AG09309 (cell line): ENCODE measurements at places on chromosomes 16 and 17.

GRCh38 chr16:56343661-56344517 is 81.5 kb downstream of the AMFR start:
- no peak for DNase-seq

GRCh38 chr17:35660902-35661301 is 70.5 kb upstream of the RASL10B start:
- no peak for DNase-seq

GRCh38 chr17:58391302-58391984 is 25.9 kb downstream of the RNF43 start:
- DNase-seq: no peak

GRCh38 chr17:40313668-40314583 is 4.9 kb downstream of the RARA start:
- no peak for DNase-seq

- DNase-seq: no peak
These were observed 95.1 kb upstream of the ZFHX3 start for GRCh38 chr16:73143002-73143401.

DNA sequence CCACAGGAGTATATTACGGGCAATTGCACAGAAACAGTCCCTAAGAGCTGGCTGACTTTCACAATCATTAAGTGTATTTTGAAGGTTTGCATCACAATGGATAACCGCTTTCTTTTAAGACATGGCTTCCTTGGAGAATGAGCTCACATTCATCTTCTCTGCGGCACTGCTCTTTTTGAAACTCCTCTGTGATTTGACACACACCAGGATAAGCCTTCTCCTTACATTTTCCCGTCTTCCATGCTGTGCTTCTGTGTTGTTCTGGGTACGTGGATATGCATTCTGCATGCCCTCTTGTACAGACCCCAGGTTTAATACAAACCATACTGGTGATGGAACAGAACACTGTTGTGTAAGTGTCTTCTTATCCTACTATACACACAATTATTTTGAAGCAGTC is 89.5 kb upstream of the METRNL start:
- no peak for DNase-seq

GRCh38 chr16:84933774-84934631 is 77.3 kb downstream of the ZDHHC7 start:
- no peak for DNase-seq

DNA sequence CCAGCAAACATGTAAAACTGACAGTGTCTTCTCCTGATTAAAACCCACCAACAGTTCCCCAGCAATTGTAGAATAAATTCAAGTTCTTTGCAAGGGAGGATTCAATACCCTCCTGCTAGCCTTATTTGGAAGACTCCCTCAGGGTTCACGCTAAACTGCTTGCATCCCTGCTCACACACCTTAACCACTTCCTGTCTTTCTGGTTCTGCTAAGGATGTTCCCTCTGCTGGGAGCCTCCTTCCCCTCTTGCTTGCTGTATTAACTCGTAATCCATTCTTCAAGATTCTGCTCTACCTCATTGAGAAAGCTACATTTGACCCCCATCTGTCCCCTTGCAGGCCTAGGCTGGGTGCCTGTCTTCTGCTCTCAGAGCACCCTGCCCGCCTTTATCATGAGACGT is 2.3 kb upstream of the SHISA6 start:
- no peak for DNase-seq

DNA sequence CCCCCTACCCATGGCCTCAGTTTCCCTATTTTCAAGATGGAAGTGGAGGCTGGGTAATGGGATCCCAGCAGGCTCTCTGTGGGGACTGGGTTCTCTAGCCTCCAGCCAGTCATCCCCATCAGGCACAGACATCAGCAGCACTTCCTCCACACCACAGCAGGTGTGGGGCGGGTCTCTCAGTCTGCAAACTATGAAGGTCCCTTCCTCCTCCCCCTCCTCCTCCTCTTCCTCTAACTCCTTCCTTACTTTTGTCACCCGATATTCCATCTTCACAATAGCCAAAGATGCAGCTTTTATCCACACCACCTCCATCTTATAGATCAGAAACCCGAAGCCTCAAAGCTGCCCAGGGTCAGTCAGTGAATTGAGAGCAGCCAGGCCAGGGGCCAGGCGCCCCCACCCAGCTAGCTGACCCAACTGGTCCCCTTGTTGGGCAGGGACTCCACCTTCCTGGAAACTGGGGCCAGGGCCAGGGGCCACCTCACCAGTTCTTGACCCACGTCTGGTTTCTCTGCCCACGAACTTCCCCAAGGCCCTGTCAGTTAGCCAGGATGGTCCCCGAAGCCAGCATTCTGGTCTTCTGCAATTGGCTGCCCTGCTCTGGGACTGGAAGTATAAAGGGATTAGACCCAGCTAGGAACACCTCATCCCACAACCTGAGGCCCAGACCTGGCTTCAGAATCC is 2.5 kb downstream of the FAM83G start:
- no peak for DNase-seq
